ENCODE measurements at places on chromosomes 6 and 20.

GRCh38 chr6:24145690-24146131 is 19.7 kb downstream of the NRSN1 start:
- DNase-seq, result no peak

- no peak for DNase-seq
These were observed 71.2 kb upstream of the PTPN1 start for GRCh38 chr20:50438986-50439407.

- no peak for DNase-seq
These were observed 53.7 kb downstream of the LYRM4 start for GRCh38 chr6:5206920-5207561.

GRCh38 chr6:1507251-1507650 is 102.5 kb upstream of the FOXC1 start:
- DNase-seq, result no peak

GRCh38 chr6:36947570-36948351 is 6.8 kb upstream of the PI16 start:
- DNase-seq, result no peak

- no peak for DNase-seq
These were observed 77.8 kb downstream of the BMP7 start for GRCh38 chr20:57188576-57189079.

DNA sequence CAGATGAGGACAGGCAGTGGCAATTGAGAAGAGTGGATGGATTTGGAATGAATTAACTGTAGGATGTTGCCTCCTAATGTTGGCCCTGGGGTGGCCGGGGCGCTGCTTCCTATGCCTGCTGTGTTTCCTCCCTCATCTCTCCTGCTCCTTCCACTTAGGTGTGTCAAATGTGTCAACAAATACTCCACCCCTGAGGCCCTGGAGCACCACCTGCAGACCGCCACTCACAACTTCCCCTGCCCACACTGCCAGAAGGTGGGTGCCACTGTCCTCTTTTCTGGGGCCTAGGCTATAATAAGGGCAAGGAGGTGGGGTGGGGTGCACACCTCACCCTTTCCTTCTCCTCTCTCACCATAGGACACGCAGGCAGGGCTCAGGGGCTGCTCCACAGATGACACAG is 30.0 kb upstream of the CHMP4B start:
- DNase-seq, result no peak

DNA sequence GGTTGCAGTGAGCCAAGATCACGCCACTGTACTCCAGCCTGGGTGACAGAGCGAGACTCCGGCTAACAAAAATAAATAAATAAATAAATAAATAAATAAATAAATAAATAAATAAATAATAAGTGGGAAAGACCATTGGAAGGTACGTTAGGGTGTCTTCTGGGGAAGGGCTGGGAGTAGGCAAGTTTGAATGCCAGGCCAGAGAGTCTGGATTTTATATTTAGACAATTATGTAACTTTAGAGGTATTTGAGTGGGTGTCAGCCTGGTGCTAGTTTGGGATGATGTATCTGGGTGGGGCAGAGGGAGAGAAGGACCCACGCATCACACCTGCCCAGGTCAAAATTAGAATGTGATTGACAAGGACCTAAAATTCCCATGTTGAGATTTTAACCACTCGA is 108.5 kb upstream of the PRND start:
- no peak for DNase-seq

GRCh38 chr6:101722991-101723579 is 329.6 kb downstream of the GRIK2 start:
- no peak for DNase-seq

DNA sequence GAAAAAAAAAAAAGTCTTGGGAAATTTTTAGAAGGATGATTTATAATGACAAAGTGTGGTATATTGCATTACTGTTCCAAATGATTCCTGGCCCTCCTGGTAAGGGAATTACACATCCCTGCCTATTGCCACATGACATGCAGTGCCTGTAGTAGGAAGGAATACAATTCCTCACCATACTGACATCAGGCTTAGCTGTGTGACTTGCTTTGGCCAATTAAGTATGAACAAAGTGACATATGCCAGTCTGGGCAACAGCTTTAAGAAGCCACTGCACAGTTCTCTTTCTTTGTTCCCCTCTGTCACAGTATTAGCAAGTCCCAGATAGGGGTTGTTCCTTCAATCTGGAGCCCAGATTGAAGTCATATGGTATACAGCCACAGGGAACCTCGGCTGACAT is 100.5 kb downstream of the KIF13A start:
- DNase-seq, result no peak

- DNase-seq, result no peak
These were observed 220.0 kb upstream of the THBS2 start for GRCh38 chr6:169473663-169474062.

DNA sequence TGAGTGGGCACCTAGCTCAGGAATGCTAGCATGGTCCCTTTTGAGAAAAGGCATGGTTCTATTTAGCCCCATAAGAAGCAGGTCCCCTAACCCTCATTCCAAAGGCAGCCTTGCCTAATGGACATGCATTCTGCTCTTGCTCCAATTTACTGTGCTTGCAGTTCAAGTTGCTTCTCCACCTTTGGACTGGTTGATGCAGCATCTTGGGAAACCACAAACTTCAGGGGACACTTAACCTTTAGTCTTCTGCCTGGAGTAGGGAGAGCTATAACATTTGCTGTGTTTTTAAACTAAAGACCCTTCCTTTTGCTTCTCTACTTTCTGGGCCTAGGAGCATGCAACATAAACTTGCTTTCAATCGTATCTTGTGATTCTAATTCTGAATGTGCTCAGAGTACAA is 5.1 kb upstream of the PHF3 start:
- DNase-seq, result no peak

DNA sequence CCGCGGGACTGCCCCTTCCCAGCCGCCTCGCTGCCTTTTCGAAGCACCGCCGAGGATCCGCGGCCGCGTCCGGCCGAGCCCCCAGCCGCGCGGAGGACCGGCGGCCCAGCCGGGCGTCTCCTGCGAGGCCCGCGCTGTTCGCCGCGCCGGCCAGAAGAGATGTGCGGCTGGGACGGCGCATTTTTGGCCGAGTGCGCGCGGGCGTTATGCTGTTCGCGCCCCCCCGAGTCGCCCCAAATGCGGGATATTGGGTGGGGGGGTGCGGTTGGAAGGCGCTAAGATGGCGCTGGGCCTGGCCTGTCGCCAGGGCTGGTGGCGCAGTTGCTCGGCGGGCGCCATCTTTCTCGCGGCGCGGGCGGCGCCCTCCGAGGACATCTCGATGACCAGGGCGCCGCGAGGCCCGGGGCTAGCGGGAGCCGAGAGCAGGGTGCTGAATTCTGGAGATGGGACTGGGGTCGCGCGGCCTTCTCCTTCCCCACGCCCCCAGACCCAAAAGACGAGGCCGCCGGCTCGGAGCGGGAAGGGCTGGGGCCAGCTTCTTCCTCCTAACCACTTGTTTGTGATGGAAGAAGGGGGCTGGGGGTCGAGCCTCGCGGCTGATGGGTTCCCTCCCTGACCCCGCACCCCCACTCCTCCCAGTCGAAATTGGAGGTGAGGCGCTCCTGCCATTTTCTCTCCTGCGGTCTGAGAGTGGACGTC is 1.5 kb downstream of the BICRAL start:
- peak; percentile 68 for DNase-seq

- DNase-seq, result no peak
These were observed 43.9 kb downstream of the TRPC4AP start for GRCh38 chr20:35048739-35049138.

GRCh38 chr20:2004171-2004570 is 10.3 kb upstream of the PDYN start:
- DNase-seq, result no peak

- no peak for DNase-seq
These were observed 18.3 kb upstream of the GTSF1L start for GRCh38 chr20:43744966-43745730.

DNA sequence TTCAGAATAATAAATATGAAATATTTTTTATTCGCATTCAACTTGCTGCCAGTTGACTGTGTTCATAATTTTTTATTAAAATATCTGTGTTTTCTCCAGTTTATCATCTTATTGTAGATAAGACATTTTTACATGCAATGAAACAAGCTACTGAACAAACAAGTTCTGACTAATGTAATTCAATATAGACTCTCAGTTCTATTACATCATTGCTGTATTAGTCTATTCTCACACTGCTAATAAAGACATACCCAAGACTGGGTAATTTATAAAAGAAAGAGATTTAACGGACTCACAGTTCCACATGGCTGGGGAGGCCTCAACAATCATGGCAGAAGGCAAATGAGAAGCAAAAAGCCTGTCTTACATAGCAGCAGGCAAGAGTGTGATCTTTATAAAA is 1357.7 kb upstream of the CITED2 start:
- no peak for DNase-seq

DNA sequence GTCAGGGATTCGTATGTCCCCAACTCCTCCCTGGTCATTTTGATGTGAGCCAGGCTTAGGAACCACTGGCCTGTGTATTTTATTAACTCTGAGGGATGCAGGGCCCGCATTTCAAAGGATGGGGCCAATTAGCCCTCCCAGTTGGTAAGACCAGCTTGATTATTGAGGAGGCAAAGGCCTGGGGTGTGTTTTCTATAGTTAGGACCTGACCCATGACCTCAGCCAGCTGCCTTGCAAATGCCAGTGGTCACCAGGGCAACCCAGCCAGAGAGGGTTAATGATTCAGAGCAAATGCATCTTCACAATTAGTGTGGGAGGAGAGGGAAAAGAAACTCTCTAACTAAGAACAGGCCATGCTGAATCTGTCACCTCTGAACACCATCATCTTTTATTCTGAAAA is 835.4 kb downstream of the MAFB start:
- DNase-seq, result no peak

GRCh38 chr6:2102966-2103365 is 142.4 kb downstream of the GMDS start:
- no peak for DNase-seq

- DNase-seq, result no peak
These were observed 136.8 kb upstream of the PTPRK start for GRCh38 chr6:128657181-128657580.

GRCh38 chr6:72552938-72553337 is 68.9 kb upstream of the KCNQ5 start:
- no peak for DNase-seq

- DNase-seq, result no peak
These were observed 90.4 kb upstream of the FOXP4 start for GRCh38 chr6:41455818-41456217.

- DNase-seq, result no peak
These were observed 94.9 kb downstream of the CEBPB start for GRCh38 chr20:50285376-50286173.

DNA sequence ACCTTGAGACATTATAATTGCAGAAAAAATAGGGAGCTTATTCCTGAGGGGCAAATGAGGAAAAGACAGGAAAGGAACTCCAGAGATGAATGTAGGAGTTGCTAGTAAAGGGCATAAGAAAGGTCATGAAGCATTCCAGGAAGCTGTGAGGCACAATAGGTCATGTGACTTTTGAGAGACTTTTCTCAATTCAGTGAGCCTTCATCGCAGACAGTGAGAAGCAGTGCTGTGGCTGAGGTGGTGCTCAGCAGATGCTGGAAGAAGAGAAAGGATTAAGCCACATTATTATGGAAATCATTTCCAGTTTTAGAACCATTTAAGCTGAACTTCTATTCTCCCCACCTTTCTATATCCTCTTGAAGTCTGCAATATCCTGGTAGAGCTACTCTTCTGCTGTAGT is 4.1 kb downstream of the SPTLC3 start:
- DNase-seq, result no peak

- DNase-seq, result no peak
These were observed 193.4 kb downstream of the BACH2 start for GRCh38 chr6:90103056-90103800.

- no peak for DNase-seq
These were observed 12.4 kb downstream of the UQCC2 start for GRCh38 chr6:33699131-33699530.

DNA sequence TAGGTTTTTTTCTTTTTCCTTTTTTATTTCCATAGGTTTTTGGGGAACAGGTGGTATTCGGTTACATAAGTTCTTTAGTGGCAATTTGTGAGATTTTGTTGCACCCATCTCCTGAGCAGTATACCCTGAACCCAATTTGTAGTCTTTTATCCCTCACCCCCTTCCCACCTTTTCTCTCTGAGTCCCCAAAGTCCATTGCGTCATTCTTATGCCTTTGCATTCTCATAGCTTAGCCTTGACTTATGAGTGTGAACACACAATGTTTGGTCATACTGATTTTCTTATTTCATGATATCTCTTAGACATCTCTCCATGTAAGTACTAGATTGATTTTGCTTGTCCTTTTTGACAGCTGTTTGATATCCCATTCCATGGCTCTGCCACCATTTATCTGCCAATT is 27.2 kb downstream of the TGM3 start:
- no peak for DNase-seq

GRCh38 chr20:63303095-63303666 is 10.2 kb downstream of the COL20A1 start:
- DNase-seq, result no peak
